ENCODE measurements at places on chromosomes 13 and 19.

- no peak for DNase-seq
Measured at GRCh38 chr13:30570691-30571090, 47.0 kb upstream of the USPL1 start.

- no peak for DNase-seq
Measured at GRCh38 chr13:110877737-110878258, 37.1 kb downstream of the ANKRD10 start.

GRCh38 chr19:4367336-4367723 is 24.0 kb downstream of the MPND start:
- DNase-seq, result no peak

GRCh38 chr19:50796128-50796633 is 6.0 kb downstream of the ACP4 start:
- no peak for DNase-seq

DNA sequence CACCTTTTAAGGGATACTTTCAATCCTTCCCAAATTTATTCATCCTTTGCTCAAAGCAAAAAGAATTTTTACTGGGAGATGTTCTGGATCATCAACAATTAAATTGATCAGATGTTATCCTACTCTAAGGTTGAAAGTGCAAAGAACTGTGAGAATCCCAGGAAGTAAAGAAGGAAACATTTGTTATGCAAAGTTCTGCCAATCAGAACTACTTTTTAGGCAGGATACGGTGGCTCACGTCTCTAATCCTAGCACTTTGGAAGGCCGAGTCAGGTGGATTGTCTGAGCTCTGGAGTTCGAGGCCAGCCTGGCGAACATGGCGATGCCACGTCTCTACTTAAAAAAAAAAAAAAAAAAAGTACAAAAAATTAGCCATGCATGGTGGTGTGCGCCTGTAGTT is 882.3 kb downstream of the DIAPH3 start:
- DNase-seq, result no peak

GRCh38 chr13:101783554-101783953 is 331.1 kb downstream of the ITGBL1 start:
- DNase-seq, result no peak

DNA sequence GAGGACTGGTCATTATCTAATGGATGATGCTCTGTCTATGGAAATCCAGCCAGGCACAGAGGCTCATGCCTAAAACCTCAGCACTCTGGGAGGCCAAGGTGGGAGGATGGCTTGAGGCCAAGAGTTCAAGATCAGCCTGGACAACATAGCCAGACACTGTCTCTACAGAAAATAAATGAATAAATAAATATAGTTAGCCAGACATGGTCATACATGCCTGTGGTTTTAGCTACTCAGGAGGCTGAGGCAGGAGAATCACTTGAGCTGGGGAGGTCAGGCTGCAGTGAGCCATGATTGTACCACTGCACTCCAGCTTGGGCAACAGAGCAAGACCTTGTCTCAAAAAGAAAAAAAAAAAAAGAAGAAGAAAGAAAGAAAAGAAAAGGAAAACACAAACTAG is 234.7 kb downstream of the TSHZ3 start:
- no peak for DNase-seq

- no peak for DNase-seq
Measured at GRCh38 chr19:12641456-12641855, 25.1 kb downstream of the MAN2B1 start.

- no peak for DNase-seq
Measured at GRCh38 chr19:18419699-18420460, 682 bp downstream of the SSBP4 start.

- no peak for DNase-seq
Measured at GRCh38 chr13:79349011-79349410, 57.0 kb downstream of the RBM26 start.

DNA sequence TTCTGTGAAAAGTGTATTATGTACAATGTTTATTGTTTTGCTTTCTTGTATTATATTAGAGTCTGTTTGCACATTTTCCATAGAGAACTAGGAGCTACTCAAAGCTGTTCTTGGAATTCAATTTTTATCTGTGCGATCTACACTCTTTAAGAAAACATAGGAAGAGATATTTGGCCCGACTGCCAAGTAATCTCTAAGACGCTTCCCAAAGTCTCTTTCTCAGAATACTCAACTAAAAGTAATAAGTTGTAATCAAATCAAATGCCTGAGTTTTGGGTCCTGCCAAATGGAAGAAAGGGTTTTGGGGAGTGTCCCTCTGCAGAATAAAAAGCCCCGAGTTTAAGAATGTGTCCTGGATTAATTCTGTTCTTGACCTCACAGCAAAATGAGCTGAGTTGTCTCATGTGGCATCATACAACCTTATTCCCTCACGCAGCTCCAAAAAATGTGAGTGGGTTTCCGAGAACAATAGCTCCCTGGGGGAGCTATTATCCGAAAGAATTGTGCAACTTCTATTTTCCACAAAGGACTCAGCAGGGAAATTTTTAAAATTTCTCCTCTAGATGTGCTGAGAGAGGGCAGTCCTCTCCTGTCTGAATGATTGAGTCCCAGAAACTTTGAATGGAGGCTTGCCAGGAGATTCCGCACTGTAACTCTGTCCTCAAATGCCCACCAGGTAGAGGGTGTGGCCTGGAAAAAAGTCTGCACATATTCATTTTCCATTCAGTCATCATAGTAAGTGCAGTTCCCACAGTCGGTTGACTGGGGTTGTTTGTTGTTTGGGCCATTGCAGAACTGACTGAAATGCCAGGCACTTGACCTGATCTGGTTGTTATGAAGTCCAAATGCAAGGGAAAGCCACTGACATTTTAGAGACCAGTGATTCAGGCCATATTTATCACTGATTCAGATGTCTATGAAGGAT is 280.0 kb upstream of the SOX21 start:
- DNase-seq, result no peak

DNA sequence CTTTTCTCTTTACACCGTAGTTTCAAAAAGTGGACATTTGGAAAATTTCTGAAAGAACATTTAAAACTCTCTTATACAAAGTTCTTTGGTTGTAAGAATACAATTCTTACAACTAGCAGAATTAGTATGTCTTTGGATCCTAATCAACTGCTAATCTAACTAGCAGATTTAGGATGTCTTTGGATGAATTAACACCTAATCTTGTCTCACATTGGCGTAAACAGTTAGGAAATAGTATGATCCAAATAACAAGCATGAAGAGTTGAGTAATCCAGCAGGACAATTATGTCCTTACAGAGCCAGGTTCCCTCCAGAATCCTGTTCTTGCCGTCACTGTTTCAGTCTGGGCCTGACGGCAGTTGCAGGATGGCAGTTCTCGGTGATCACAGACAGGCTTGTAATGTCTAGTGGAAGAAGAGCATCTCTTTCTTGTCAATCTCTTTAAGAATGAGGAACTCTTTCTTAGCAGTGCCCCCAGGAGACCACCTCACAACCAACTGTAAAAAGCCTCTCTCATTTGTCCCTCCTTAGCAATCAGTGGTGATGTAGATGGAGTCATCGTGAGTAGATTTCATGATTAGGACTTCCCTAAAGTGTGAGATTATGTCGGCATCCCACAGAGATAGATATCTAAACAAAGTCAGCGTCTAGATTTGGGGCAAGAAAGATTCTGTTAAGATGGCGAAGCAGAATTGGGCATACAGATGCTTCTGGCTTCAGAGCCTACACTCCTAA is 5.7 kb upstream of the TNFSF13B start:
- DNase-seq, result no peak

DNA sequence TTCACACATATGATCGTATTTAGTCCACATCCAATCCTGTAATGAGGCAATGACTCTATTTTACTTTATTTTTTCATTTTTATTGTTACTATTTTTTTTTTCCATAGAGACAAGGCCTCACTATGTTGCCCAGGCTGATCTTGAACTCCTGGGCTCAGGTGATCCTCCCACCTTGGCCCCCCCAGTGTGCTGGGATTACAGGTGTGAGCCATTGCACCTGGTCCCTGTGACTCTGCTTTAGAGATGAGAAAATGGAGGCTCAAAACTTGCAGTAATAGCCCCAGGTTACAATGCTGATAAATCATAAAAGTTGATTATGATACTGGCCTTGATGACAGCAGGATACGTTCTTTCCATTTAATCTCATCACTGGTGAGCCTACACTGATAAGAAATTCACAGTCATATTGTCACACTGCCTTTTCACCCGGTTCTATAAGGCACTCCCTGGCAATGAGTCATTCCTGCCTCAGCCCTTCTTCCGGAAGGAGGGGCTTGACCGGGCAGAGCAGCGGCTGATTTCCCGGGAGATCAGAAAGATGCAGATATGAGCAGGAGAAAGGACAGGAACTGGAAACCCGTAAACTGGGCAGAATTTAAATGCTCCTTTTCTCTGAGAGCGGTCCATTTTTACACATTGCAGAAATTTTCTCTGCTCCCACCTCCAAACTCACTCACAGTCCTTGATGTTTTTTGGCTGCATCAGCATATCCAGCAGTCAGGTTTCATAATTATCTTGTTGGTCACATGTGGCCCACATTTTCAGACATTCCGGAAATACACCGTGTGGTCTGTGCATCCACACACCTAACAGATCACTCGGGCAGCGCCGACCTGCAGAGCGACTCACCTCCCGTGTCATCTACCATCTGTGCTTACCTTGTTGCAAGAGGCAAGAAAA is 616.4 kb downstream of the EFNB2 start:
- no peak for DNase-seq

- DNase-seq, result no peak
Measured at GRCh38 chr13:111339366-111340143, 19.1 kb downstream of the TEX29 start.

DNA sequence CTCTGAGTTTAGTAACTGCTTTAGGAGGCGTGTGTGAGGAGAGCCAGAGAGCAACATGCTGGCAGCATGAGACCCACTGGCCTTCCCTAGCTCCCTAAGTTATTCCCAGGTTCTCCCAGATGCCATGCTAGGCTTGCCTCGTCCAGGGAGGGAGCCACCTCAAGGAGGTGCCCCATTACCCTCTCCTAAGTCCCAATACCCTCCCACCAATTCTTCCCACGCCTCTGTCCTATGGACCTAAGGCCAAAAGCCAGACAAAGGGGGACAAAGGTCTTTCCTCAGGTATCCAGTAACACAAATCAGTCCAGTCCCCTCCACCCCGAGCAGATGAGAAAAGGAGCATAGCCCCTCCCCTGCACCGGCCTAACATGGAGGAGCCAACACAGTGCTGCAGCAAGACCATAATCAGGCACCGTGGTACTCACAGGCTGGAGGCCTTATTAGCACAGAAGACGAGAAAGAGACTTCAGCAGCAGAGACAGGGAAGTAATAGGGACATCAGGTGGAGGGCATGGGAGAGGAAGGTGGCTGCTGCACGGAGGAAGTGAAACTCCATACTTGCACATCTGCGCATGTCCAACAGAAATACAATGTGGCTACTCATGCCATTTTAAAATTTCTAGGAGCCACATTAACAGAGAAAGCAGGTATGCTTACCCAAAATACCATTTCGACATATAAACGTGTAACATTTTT is 46.3 kb downstream of the BRD4 start:
- DNase-seq, result no peak

DNA sequence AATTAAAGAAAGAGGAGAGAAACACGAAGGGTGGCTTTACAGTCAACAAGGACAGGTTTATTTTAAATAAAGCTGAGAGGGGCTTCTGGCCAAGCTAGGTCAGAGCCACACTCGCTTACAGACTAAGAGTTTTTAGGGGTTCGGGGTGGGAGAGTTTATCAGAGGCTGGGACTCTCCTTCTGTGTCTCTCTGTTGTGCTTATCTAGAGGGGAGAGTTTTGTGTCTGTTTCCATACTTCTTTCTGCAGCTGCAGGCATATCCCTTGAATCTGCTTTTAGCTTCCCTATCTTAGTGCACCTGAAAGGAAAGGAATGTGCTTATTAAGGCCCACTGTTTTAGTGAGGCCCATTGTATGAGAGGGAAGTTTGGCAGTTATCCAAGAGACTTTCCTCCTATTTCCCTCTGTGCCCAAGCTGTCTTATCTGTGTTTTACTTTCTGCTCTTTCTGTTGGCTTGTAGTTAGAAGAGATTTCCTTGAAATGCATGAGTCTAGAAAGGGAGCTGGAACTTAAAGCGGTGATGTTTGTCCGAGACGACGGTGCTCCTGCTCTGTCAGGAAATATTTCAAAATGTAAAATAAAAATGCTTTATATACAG is 275.3 kb downstream of the KCTD12 start:
- DNase-seq, result no peak
